Uterus (tissue), 4 donors: ENCODE measurements at places on chromosomes 7 and 10. TPM values are rescaled to one million over a fixed set of nuclear protein-coding genes. Genes with fewer than 3 reads are reported as not detected.

OPALIN gene
- total RNA-seq: not detected

DNA sequence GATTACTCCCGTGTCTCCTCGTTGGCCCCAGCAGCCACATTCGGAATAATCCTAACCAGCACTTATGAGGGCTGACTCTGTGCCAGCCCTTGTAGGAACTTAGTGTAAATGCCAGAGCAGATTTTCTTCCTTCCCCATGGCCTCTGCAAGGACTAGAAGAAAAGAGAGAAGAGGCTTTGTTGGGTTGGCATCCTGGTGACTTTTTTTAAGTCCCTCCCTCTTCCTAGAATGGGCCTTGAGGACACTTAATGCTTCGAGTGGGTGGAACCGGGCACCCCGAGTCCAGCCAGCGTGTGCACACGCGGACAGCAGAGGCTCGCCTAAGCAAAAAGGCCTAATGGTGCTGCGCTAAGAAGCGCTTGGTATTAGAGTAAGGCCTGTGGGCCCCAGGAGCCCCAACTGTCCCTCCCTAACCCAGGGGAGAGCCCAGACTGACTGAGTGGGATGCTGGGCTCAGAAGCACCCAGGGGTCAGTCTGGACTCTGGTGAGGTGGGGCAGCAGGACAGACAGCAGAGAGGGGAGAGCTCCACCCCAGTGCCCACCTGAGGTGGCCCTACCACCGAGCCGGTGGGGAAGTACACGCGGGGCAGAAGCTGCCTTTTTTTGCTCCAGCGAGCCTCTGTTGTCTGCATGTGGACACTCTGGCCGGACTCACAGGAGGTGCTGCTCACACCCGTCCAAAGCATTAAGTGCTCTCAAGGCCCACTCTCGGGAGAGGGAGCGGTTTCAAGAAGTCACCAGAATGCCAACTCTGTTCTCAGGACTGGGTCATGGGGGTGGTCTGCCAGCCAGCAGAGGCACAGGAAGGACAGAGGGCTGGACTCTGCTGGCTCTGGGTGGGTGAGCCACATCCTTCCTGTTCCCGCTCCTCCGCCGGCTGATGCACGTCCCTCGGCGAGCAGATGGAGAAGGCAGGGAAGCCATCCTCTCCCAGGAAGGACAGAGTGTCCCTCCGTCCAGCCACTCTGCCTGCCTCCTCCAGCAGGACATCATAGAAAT is 12.5 kb downstream of the ITPRIP start:
- no peaks in the 10 kb centered on the region for H3K36me3 ChIP-seq
- no peak overlapping the region for H3K4me3 ChIP-seq
- H3K4me1 ChIP-seq: peaks cover 34% of the 10 kb centered on the region
- no peaks in the 10 kb centered on the region for H3K27me3 ChIP-seq
- DNase-seq: no peak

- DNase-seq: no peak
- no peak overlapping the region for H3K4me3 ChIP-seq
- no peaks in the 10 kb centered on the region for H3K27me3 ChIP-seq
- no peak overlapping the region for H3K27ac ChIP-seq
Observed at GRCh38 chr7:101747879-101748345, 69.5 kb upstream of the CUX1 start.

NPFFR1 gene
- total RNA-seq: not detected

GRCh38 chr10:34346516-34347100 is 468.5 kb downstream of the PARD3 start:
- H3K4me1 ChIP-seq: peaks cover 4% of the 10 kb centered on the region
- H3K4me3 ChIP-seq: no peak overlapping the region
- no peaks in the 10 kb centered on the region for H3K36me3 ChIP-seq
- H3K27me3 ChIP-seq: no peaks in the 10 kb centered on the region
- DNase-seq: no peak

DNA sequence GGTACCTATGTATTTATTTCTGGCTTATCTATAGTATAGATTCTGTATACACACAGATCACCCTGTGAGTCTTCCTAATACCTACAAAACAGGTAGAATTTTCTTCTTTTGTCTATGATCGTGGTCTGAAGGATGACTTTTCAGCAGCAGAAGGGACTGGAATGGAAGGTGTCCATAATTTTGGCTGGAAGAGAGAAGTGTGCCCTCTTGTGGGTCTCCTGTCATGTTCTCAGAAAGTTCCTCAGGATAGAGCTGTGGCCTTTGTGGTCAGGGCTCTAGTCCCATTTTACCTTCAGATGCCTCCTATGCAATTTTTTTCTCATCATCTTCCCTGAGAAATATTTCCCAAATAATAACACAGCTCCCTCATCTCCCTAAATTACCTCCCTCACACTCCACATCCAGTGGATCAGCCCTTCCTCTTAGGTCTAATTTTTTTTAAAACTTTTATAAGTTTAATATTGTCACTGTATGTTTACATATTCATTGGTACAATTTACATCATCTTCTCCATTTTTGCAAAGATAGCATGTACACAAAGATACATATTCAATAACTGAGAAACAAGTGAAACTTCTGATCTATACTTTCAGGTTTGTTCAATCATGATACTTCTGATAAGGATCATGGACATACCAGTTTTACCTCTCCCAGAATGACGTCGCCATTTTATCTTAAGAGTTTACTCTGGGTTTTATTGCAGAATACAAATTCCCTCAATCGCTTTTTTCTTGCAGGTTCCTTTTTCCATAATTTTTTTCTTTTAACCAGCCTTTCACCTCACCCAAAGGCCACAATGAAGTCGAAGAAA is 112.7 kb downstream of the REEP3 start:
- no peak overlapping the region for H3K27ac ChIP-seq
- H3K36me3 ChIP-seq: no peaks in the 10 kb centered on the region
- H3K27me3 ChIP-seq: no peaks in the 10 kb centered on the region
- no peaks in the 10 kb centered on the region for H3K4me1 ChIP-seq
- DNase-seq: no peak
- no peak overlapping the region for H3K4me3 ChIP-seq

- H3K36me3 ChIP-seq: no peaks in the 10 kb centered on the region
- DNase-seq: no peak
- no peak overlapping the region for H3K4me3 ChIP-seq
- no peaks in the 10 kb centered on the region for H3K27me3 ChIP-seq
- H3K27ac ChIP-seq: no peak overlapping the region
- no peaks in the 10 kb centered on the region for H3K4me1 ChIP-seq
Observed at GRCh38 chr10:129916506-129916995, 47.5 kb downstream of the EBF3 start.

DNA sequence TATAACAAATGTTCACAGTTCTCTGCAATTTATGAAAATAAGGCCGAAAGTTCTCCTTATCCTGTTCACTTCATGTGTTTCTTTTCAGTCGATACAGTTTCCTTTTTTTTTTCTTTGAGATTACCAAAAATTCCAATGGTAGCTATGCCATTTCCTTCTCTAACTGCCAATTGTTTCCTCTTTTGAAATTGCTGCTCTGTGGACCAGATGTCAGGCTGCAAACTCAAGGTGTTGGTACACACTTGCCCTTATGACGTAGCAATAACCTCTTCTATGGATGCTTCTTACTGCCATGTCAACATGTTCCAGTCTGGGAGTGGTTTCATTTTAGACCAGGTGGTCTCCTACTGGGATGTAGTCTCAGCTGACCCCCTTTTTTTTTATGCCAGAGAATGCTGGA is 52.9 kb downstream of the CASD1 start:
- H3K27ac ChIP-seq: no peak overlapping the region
- no peak for DNase-seq
- no peaks in the 10 kb centered on the region for H3K27me3 ChIP-seq
- no peaks in the 10 kb centered on the region for H3K4me1 ChIP-seq
- no peaks in the 10 kb centered on the region for H3K36me3 ChIP-seq

GRCh38 chr7:11579141-11579540 is 252.9 kb downstream of the THSD7A start:
- no peaks in the 10 kb centered on the region for H3K36me3 ChIP-seq
- no peak overlapping the region for H3K27ac ChIP-seq
- H3K4me3 ChIP-seq: no peak overlapping the region
- DNase-seq: no peak

DNA sequence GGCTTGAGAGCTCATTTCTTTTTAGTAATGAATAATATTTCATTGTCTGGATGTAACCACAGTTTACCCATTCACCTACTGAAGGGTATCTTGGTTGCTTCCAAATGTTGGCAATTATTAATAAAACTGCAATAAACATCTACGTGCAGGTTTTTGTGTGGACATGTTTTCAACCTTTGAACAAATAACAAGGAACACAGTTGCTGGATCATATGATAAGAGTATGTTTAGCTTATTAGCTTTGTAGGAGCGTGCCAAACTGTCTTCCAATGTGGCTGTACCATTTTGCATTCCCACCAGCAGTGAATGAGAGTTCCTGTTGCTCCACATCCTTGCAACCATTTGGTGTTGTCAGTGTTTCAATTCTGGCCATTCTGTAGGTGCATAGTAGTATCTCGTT is 49.0 kb downstream of the CSGALNACT2 start:
- H3K27me3 ChIP-seq: no peaks in the 10 kb centered on the region
- no peak overlapping the region for H3K4me3 ChIP-seq
- no peaks in the 10 kb centered on the region for H3K36me3 ChIP-seq
- H3K27ac ChIP-seq: no peak overlapping the region
- no peak for DNase-seq
- no peaks in the 10 kb centered on the region for H3K4me1 ChIP-seq

SLC16A12 gene
- 0.26 TPM for total RNA-seq

DNA sequence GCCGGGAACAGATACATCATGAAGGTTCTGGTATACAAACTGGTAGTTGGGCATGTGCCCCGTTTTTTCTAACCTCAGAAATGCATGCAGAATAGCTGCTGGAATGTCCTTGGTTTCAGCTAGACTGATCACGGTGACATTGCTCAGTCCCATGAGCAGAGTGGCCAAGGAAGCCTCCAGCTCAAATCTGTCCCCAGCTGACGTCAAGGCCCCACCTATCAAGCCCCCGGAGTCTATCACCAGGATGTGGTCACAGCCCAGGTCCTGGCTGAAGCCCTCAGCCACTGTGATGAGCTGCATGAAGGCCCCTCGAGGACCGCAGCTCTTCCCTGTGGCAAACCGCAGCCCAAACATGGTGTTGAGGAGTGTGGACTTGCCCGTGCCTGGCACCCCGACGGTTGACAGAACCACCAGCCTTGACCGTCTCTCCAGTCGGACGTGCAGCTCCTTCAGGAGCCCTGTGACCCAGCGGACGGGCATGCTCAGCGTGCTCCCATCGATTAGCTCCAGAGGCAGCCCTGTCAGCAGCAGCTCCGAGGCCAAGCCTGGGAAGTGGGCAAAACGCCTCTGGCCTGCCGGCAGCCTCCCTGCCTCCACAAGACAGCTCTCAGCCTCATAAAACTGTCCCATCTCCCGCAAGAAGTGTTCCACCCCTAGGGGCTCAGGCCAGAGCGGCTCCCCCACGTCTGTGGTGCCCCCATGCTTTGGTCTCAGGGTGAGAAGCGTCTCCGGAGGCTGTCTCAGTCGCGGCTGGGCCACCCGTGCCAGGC is 7.8 kb upstream of the MRPS24 start:
- H3K27ac ChIP-seq: no peak overlapping the region
- no peaks in the 10 kb centered on the region for H3K4me1 ChIP-seq
- no peak for DNase-seq
- H3K4me3 ChIP-seq: no peak overlapping the region
- H3K27me3 ChIP-seq: no peaks in the 10 kb centered on the region

RAB18 gene
- 94.4 TPM for total RNA-seq

DNA sequence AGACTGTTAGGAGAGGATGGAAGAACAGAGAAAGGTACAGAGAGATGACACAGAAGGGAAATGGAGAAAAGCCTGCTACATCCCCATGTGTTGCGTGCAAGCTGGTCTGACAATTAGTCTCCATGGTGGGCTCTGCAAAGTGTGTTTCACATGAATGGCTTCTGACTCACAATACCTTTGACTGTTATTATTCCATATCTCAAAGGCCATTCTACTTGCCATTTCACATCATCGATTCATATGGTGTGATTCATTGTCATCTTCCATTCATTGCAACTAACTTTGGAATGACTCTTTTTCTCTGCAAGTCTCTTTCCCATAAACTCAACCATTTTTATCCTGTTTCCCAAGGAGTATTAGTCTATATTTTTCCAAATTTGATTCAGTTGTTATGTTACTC is 208.9 kb upstream of the INHBA start:
- H3K36me3 ChIP-seq: no peaks in the 10 kb centered on the region
- no peak overlapping the region for H3K27ac ChIP-seq
- no peak for DNase-seq
- no peak overlapping the region for H3K4me3 ChIP-seq
- no peaks in the 10 kb centered on the region for H3K27me3 ChIP-seq

WASL gene
- total RNA-seq: 56.9 TPM

LRIT1 gene
- total RNA-seq: not detected

GRCh38 chr7:10793995-10794775 is 179.5 kb upstream of the PHF14 start:
- no peaks in the 10 kb centered on the region for H3K36me3 ChIP-seq
- H3K27me3 ChIP-seq: no peaks in the 10 kb centered on the region
- no peak for DNase-seq

SRRM3 gene
- 15.9 TPM for total RNA-seq

- no peak overlapping the region for H3K27ac ChIP-seq
- H3K36me3 ChIP-seq: no peaks in the 10 kb centered on the region
- DNase-seq: no peak
- H3K4me3 ChIP-seq: no peak overlapping the region
- no peaks in the 10 kb centered on the region for H3K27me3 ChIP-seq
Observed at GRCh38 chr10:76729841-76730487, 907.6 kb downstream of the KCNMA1 start.

OPN4 gene
- total RNA-seq: not detected

- no peak overlapping the region for H3K27ac ChIP-seq
- DNase-seq: peak; percentile 29
- no peaks in the 10 kb centered on the region for H3K36me3 ChIP-seq
- H3K27me3 ChIP-seq: no peaks in the 10 kb centered on the region
- no peak overlapping the region for H3K4me3 ChIP-seq
Observed at GRCh38 chr7:28919510-28919909, 38.6 kb downstream of the TRIL start.

AQP1 gene
- total RNA-seq: 312 TPM

DNA sequence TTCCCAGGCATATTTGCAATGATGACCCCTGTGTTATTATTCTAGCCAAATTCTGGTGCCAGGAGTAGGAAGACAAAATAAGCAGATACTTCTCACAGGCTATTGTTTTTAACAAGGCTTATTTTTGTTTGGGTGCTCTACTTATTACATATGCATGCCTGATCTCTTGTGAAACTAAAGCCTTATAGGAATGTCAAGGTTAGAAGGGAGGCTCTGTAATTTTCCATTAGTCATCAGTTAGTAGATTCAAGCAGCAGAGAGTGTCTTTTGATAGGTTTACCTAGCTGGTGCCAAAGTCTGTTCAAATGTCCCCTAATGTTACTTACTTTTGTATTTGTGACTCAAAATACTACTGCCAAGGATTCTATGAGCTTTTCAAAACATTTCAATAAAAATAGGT is 11.7 kb upstream of the TMEM106B start:
- no peaks in the 10 kb centered on the region for H3K36me3 ChIP-seq
- no peaks in the 10 kb centered on the region for H3K4me1 ChIP-seq
- H3K4me3 ChIP-seq: no peak overlapping the region
- no peak overlapping the region for H3K27ac ChIP-seq
- H3K27me3 ChIP-seq: no peaks in the 10 kb centered on the region
- no peak for DNase-seq

GRCh38 chr7:3336042-3336665 is 35.1 kb downstream of the SDK1 start:
- H3K4me3 ChIP-seq: no peak overlapping the region
- H3K4me1 ChIP-seq: no peaks in the 10 kb centered on the region
- no peaks in the 10 kb centered on the region for H3K36me3 ChIP-seq
- H3K27me3 ChIP-seq: no peaks in the 10 kb centered on the region
- no peak for DNase-seq
- H3K27ac ChIP-seq: no peak overlapping the region

GRCh38 chr10:76035206-76036110 is 604.0 kb downstream of the LRMDA start:
- H3K4me1 ChIP-seq: peaks cover 6% of the 10 kb centered on the region
- no peaks in the 10 kb centered on the region for H3K27me3 ChIP-seq
- no peak overlapping the region for H3K4me3 ChIP-seq
- peak; percentile 46 for DNase-seq

PRLHR gene
- 2.4 TPM for total RNA-seq
